AG04449 (cell line): ENCODE measurements at places on chromosomes 11 and 22.

- peak; percentile 97 for DNase-seq
These were observed at the start of gene TUT1 for GRCh38 chr11:62591448-62592145. Gene TUT1 (minus strand): TSS chr11:62591523. CDS start chr11:62591485, 38 bp downstream.

DNA sequence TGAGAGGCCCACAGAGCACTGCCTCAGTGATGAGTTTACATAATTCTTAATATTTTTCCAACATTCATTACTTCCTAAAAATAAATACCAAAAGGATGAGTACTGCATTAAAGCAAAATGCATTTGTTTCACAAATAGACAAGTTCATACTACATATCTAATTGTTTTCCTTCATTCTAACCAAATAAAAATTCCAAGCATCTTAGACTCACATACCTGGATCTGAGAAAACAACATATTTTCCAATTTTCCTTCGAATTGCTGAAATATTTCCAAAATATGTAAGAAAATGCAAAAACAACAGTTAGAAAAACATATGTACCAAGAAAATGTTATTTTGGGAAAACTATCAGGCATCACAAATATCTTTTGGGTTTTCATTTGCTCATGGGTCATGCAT is 127.9 kb upstream of the CEP126 start:
- no peak for DNase-seq

GRCh38 chr11:27281276-27281675 is 81.7 kb downstream of the CCDC34 start:
- DNase-seq = no peak

DNA sequence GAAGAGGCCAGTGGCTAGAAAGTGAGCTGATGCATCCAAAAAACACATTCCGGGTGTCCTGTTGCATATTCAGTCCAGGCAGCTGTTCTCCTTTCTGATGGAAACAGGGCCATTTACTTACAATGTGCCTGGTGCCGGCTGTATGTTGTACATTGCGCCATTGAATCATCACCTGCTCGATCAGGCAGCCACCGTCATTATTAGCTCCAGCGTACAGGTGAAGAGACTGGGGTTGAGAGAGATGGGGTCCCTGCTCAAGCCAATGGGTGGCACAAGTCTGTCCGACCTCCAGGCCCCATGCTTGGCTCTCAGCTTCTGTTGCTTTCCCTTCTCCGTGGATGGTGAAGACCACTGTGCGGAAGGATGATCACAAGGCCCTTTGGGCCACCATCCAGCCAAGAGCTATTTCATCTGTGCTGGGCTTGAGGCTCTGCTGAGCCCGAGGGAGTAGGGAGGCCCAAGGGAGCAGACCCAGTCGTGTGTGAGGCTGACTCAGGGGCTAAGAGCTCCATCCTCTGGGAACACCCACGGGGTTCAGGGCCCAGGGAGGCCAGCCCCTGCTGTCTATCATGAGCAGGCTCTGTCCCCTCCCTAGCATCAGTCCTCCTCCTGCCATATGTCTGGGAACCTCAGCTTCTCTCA is 20.7 kb upstream of the EMID1 start:
- no peak for DNase-seq

- DNase-seq = peak; percentile 72
These were observed 34.4 kb upstream of the SUSD2 start for GRCh38 chr22:24146791-24147353.
